Heart left ventricle (tissue), 16 donors: ENCODE measurements at places on chromosomes 5 and 9.

DNA sequence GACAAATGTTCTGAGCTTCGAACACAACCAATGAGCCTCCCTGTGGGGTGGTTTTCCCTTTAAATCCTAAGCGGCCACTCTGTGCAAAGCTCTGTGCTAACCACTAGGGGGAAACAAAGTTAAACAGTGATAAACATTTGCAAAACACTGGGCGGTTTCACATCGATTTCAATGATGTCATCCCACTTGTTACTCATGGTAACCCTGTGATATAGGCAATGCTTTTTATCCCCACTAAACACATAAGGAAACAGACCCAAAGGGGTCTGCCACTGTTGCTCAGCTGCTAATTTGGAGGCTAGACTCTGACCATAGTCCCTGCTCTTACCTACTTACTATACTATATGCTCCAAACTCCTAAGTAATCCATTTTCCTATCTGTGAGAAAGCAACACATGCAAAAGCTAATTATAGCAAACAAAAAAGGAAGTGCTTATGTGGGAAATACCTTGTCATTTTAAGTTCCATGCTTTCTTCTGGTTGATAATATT lies 57.3 kb downstream of the PTPN3 start:
- DNase-seq, result no peak

- DNase-seq, result no peak
These were observed 142.9 kb upstream of the POU5F2 start for GRCh38 chr5:93884254-93884653.

DNA sequence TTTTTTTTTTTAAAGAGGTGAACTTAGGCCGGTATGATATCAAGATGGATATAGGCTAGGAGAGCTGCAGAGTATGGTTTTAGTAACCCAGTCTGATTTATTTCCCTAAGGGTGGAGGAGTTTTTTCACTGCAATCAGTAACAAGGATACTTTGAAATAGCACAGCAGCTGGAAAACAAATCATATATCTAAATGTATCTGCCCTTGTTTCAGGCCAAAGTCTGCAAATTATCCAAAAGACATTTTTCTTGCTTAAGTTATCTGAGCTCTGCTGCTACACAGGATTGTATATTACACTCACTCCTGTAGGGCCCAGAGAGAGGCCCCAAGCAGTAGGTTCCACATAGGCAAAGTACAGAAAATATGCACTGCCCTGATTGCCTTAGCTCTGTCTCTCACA lies 222.4 kb downstream of the NTRK2 start:
- DNase-seq, result no peak

GRCh38 chr9:120726484-120726883 lies 12.2 kb upstream of the MEGF9 start:
- no peak for DNase-seq

GRCh38 chr5:83265318-83265717 lies 188.0 kb downstream of the XRCC4 start:
- DNase-seq, result no peak

DNA sequence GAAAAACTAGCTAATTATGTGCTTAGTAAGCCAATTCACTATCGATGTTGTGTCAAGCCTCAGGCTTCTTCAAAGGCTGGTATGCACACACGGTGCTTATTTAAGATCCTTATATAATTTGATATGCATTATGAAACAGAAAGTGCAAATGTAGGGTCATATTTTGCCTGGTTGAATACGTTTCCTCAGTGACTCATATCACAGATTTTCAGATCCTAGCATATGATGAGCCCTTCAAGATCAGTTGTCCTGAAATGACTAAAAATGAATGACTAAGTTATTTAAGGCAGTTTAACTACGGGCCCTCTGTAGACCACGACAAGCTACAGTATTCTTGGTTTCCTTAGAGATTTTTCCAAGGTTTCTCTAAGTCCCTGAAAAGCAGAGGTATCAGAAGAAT lies 778.3 kb downstream of the PRELID2 start:
- DNase-seq, result no peak

GRCh38 chr5:59317023-59317773 lies 576.3 kb downstream of the PDE4D start:
- DNase-seq, result no peak

DNA sequence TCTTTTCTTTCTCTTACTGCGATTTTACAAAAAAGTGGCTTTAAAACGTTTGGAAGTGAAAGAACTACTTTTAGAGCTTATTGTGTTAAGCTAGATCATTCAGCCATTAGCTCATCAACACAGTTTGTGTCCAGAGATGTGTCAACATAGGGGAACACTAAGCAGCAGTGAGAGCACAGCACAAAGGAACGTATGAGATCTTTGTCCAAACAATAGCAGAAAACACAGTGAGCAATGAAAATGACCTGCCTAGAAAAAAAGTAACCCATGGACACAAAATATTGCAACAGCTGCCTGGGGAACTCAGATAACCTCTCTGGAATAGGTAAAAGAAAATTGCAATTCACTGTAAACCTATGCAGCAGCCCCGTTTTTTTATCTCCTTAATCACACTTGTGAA lies 372.5 kb downstream of the ARHGEF28 start:
- DNase-seq, result no peak

DNA sequence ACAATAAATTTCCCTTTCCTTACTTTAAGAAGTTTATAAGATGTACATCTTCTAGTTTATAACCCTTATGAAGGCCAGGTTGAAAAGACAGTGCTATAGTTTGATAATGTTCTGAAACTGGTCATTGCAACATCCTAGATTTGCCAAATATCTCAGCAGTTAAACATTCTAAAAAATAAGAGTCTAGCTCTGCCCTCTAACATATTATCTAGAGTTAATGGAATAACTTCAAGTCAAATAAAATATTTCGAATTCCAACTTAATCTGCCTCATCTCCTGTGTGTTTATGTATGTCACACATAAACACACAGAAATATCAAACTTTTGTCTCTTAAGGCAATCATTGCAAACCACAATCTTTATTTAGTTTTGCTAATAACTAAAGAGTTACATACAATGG lies 796.6 kb downstream of the TLE1 start:
- no peak for DNase-seq
